ENCODE measurements at places on chromosomes 12 and 14. TPM values are rescaled to one million over a fixed set of nuclear protein-coding genes. Genes with fewer than 3 reads are reported as not detected.

Gene MFAP5
- 6.1 TPM for polyA plus RNA-seq

Gene CARMIL3
- polyA plus RNA-seq, result 3.7 TPM

GRCh38 chr14:43595096-43595772 is 911.8 kb downstream of the FSCB start:
- no peak for DNase-seq

Gene KRT82
- not detected for polyA plus RNA-seq

GRCh38 chr14:29191092-29191491 is 424.5 kb downstream of the FOXG1 start:
- DNase-seq, result no peak

Gene FOXM1
- 37.2 TPM for polyA plus RNA-seq

DNA sequence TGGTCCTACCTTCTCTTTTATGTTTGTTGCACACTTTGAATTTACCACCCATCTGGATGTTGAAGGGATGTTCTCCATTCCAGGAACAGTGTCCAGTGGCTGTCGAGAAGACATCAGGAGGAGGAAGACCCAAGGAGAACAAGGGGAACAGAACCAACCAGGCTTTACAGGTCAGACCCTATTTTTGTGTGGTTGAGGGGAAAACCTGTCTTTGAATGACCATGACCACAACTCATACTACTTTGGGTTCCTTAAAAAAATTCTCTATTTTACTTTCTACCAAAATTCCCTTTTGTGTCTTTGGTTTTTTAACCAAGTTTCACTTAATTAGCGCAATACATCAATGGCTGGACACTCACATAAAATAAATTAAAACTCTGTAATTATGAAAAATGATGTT is 78.7 kb downstream of the PLXNC1 start:
- no peak for DNase-seq

DNA sequence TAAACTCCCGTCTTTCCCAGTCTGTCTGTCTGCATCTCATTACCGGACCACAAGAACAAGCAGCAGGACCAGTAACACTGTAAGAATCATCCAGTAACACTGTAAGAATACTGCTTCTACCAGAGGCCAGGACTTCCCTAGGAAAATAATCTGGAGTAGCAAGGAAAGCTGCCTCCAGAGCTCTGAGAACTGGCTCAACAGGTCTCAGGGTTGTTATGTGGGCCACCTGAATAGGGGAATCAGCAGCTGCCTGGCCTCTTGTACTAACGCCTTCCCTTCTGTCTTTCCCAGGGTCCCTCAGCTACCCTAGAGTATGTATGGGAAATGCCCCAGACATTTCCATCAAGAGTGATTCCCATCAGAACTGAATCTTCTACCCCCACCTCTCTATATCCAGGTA is 954 bp upstream of the SLC39A2 start:
- DNase-seq, result no peak

DNA sequence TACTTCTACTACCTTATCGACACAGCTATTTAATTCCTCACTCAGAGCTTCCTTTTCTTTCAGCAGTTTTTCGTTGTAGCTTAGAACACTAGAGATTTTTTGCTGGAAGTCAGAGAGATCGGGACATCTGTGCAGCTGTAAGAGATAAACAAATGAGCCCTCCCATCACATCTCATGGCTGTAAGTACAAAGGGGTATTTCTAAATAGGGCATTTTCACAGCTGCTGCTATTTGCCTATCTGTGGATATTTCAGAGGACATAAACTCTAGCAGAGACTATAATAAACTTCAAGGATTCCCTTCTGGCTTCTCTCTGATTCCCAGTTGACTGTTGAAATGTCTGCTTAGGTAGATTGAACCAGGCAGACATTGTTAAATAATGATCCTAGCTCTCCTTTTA is 76.1 kb upstream of the SAV1 start:
- no peak for DNase-seq

GRCh38 chr14:52227619-52228222 is 39.8 kb upstream of the PTGDR start:
- DNase-seq, result no peak

- no peak for DNase-seq
Observed at GRCh38 chr14:104199266-104199895, 61.0 kb downstream of the KIF26A start.

- DNase-seq, result no peak
Observed at GRCh38 chr12:70559390-70559789, 77.8 kb downstream of the PTPRB start.

Gene NEMF
- polyA plus RNA-seq, result 83.2 TPM

GRCh38 chr12:128830505-128830893 is 6.7 kb upstream of the SLC15A4 start:
- no peak for DNase-seq

GRCh38 chr12:98572010-98572409 is 21.5 kb upstream of the SLC25A3 start:
- no peak for DNase-seq

DNA sequence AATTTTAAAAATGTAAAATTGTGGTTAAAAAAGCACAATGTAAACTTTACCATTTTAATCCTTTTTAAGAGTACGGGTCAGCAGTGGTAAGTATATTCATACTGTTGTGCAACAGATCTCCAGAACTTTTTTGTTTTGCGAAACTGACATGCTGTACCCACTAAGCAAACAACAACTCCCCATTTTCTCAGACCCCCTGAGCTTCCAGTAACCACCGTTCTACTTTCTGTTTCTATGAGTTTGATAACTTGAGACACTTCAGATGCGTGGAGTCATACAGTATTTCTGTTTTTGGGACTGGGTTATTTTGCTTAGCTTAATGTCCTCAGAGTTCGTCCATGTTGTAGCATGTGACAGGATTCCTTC is 38.0 kb downstream of the CHST11 start:
- DNase-seq, result no peak

DNA sequence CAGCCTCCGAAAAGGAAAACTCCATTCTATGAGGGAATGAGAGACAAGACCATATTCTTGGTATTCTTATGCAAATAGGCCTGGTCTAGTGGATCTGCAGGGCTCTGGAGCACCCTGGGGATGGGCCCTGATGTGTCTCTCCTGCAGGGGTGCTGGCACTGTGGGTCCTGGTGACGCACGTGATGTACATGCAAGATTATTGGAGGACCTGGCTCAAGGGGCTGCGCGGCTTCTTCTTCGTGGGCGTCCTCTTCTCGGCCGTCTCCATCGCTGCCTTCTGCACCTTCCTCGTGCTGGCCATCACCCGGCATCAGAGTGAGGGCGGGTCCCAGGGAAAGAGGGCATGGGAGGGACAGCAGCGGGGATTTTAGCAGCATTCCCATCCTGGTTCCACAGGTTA is 5.8 kb downstream of the SLC48A1 start:
- no peak for DNase-seq

Gene NOS1
- polyA plus RNA-seq, result 0.45 TPM

DNA sequence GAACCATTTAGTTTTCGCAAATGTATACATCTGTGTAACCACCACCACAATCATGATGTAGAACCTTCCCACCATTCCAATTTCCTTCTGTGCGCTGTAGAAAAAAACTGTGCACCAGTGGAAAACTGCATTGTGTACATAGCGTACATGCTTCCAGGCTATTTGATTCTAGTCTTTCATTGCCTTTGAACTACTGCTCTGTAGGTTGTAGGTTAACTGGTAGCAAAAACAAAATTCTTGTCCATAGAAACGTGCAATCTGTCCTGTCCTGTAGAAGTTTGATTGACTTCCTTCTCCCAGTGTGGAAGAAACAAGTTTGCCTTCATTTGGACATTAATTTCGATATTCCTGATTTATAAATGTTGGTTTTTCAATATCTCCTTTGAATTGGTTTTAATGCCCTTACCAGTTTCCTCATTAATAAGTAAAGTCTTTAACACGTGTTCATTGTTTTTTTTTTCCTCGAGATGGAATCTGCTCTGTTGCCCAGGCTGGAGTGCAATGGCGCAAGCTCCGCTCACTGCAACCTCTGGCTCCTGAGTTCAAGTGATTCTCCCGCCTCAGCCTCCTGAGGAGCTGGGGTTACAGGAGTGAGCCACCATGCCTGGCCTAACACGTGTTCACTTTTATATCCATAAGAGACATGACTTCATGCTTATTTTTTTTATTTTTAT is 3.6 kb upstream of the ISM2 start:
- DNase-seq, result no peak

Data from renal cortex interstitium (tissue), 15 donors.